ENCODE measurements at places on chromosomes 3 and 15.

- DNase-seq, result no peak
These were observed 3.0 kb upstream of the ANO10 start for GRCh38 chr3:43624619-43625305.

- DNase-seq, result no peak
These were observed 134.2 kb downstream of the TJP1 start for GRCh38 chr15:29687939-29688505.

DNA sequence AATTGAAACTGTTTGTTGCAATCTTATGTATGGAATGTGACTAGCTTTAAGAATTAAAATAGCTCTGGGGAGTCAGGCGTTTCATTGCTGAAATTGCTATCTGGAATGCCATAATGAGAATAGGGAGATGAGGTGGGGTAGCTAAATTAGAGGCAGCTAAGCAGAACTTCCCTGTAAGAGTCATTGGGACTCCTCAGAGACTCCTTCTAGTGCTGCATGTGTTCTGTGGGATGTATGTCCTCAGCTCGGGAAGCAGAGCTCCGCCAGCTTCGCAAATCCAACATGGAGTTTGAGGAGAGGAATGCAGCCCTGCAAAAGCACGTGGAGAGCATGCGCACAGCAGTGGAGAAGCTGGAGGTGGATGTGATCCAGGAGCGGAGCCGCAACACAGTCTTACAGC lies 57.4 kb downstream of the HMG20A start:
- no peak for DNase-seq

- DNase-seq, result no peak
These were observed 305.6 kb upstream of the STT3B start for GRCh38 chr3:31227131-31227562.

DNA sequence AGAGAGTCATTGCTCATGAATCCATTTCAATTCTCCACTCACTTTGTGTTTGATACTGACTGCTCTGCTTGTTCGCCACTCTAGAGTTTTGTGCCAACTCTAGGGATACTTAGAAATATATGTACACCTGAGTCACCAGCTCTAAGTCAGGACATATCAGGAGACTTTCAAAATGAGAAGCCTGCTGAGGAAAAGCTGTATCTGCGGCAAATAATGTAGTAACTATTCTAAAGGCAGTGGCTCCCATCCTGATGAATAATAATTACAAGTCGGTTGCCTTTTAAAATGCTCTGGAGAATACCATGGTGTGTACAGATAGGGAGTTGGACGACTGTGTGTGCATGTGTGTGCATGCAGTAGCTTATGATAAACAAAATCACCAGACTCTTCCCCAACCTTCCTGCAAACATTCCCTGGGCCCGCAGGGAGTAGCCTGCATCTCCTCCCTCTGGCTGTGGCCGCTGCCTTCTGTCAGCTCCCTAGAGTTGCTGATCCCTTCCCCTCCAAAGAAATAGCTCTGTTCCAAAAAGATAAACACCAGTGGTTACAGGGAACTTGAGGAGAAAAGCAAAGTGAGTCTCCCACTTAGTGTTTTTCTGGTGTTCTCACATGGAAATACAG lies 346.3 kb upstream of the UMPS start:
- DNase-seq, result no peak

DNA sequence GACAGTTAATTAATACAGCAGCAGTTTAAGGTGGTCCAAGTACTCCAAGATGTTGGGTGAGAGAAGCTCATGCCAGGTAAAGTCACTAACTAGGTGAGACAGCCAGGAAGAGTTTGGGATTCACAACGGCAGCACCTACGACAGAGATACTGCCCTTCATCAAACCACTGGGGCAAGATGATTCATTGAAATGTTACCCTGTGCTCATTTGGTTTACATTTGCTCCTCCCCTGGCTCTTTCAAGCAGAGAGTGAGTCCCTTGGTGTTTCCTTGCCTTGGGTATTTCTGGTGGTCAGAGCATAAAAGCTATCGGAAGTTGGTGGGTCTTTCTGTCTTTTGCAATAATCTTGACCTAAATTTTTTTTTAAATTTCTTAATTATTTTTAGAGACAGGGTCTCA lies 19.9 kb upstream of the PDE8A start:
- no peak for DNase-seq

DNA sequence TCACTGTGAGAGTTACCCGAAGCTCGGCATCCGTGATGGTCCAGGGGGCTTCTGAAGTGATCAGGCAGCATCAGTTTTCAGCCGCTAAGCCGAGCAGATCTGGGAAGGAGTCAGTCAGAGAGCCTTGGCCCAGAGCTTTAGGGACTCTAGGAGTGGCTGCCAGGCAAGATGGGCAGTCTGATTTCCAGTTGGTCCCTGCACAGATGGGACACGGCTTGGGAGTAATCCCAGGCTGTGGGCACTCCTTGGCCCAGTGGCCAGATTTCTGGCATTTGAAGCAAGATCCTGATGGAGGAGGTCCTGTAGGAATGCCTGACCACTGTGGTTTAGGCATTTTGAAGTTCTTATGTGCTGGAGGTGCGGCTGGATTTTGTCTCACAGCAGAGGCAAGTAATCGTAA lies 10.5 kb upstream of the IP6K2 start:
- DNase-seq, result no peak

DNA sequence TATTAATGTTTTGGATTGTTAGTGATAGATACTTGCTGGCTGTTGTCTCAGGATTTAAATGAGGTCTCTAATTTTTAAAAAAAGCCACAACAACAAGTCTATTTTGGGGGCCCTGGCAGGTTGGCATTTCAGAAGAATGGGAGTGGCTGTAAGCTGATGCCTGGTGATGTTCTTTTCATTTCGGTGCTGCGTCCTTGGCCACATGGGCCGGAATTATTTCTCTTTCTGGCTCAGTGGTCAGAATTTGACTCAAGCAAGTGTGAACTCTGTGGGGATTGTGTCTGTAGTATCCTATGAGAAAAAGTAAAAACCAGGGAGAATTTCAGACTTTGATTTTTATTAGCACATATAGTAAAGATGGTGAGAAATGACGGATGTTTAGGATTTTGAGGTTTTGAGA lies 203.0 kb downstream of the AKAP13 start:
- DNase-seq, result no peak

- DNase-seq, result no peak
These were observed 15.9 kb upstream of the DRD3 start for GRCh38 chr3:114194750-114195149.

GRCh38 chr3:173708191-173708590 lies 310.6 kb downstream of the NLGN1 start:
- DNase-seq, result no peak

DNA sequence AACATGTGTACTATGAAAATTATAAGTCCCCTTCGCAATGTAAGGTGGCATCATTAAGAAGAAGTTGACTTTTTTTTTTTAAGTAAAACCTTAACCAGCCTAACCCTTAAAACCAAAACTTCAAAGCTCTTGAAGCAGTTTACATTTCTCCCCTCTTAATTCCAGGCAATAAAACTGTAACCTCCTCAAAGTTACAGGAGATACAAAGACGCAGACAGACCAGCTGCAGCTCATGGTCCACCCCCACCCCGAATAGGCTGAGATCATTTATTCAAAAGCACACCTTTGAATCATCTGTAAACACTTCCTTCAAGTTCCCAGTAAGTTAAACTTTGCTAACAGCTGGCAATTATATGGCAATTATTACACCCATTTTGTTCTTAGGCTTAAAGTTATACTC lies 414.5 kb downstream of the ERC2 start:
- DNase-seq, result no peak

GRCh38 chr3:52223449-52224408 lies 1.7 kb downstream of the TLR9 start:
- DNase-seq, result no peak

GRCh38 chr3:192577271-192577670 lies 150.1 kb downstream of the FGF12 start:
- no peak for DNase-seq

GRCh38 chr3:16455001-16455400 lies 58.5 kb downstream of the RFTN1 start:
- peak; percentile 40 for DNase-seq

DNA sequence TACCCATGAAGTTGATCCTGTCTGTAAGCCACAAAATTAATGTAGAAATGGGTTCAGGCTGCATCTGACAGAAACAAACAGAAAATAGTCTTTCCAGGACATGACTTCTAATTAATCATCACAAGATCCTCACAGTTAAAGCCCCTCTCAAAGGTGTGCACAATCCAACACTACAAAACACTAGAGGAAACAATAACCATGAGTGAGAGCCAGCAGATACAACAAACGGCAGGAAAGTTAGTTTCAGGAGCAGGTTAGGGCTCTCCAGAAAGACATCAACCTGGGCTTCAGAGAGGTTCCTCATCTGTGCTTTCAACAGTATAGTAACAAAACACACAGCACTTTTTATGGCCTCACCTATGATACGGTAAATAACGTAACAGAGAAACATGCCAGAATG lies 42.8 kb downstream of the DPH3 start:
- no peak for DNase-seq

DNA sequence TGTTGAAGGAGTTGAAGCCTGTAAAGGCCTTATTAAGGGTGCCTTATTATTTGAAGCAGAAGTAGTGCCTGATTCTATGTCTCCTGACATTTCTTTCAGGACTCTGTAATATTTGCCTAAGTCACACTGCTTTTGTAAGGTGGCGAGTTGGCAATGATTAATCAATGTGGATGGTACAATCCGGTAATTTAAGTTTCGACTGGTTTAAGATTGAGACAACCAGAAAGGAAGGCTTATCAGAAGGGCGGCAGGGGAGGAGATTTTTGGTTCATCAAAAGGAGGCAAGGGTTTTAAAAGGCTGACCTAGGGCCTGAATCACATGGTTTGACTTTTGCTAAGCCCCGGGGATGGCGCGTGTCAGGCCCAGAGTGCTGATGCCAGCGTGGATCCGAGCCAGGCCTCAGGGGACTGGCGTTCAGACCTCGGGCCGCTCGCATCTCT lies 830 bp upstream of the RNF13 start:
- DNase-seq, result no peak

GRCh38 chr3:64900156-64900555 lies 212.4 kb upstream of the ADAMTS9 start:
- no peak for DNase-seq

DNA sequence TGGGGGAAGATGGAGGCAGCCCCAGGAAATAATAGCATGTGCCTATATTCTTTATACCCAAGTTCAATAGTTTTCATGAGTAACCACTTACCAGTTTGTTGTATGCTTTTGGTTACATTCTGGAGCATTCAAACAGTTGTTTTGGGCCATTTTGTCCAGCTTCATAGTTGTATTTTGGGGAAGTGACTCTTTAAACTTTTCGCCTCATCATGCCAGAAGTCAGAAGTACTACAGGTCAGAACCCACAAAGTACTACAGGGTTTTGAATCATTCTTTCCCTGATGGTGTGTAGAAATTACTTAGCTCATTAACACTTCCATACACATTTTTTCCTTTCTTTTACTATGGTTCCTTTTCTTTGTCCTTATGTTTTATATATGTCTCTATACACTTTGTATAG lies 210.6 kb downstream of the ARPP21 start:
- DNase-seq, result no peak

DNA sequence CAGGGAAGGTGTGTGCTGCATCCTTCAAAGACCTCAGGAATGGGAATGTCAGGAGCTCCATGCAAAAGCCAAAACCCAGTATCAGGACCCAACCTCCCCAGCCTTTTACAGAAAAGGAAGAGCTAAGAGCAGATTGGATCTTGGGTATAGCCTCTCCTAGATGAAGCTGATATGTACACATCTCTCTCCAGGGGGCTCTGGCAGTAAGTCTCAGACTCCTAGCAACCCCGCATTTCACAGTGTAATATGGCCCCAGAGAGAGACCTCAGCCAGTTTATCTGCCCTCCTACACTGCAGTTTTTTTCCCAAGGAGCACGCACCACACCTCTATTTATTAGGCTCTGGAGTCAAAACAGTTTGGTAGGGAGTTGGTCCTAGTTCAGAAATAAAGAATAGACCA lies 88.2 kb downstream of the RBPMS2 start:
- peak; percentile 15 for DNase-seq

GRCh38 chr15:51760805-51761204 lies 9.4 kb downstream of the TMOD2 start:
- no peak for DNase-seq

GRCh38 chr3:11553436-11554235 lies 90.1 kb downstream of the VGLL4 start:
- no peak for DNase-seq

- DNase-seq, result no peak
These were observed 24.2 kb upstream of the LXN start for GRCh38 chr3:158696618-158697017.

DNA sequence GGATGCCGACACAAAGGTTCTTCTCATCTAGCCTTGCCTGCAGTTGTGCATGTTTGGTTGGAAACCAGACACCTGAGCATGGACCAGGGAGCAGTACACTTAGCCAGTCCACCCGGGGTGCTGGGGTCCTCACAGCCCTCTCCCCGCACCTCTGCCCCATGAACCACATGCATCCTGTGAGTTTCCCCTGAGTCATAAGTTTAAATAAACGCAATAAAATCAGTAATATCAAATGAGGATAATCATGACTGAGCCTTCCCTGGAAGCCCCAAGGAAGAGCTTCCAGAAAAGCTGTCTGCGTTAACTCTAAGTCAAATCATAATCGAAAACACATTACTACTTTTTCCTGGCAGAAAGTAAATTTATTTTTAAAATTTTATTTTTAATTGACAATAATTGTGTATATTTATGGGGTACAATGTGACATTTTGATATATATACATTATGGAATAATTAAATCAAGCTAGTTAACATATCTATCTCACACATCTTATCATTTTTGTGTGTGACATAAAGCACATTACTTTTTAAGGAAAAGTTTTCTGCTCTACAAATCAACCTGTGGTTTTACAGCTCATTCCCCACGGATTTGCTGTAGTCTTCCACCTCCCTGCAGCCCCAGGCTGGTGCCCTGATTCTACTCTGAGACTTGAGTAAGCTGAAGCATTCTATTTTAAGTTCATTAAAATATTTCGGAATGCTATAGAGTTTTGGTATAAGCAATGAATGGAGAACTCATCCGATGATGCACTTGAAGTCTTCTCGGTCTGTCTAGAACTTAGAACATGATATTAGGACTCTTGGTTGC lies 166.0 kb upstream of the EIF1B start:
- no peak for DNase-seq

DNA sequence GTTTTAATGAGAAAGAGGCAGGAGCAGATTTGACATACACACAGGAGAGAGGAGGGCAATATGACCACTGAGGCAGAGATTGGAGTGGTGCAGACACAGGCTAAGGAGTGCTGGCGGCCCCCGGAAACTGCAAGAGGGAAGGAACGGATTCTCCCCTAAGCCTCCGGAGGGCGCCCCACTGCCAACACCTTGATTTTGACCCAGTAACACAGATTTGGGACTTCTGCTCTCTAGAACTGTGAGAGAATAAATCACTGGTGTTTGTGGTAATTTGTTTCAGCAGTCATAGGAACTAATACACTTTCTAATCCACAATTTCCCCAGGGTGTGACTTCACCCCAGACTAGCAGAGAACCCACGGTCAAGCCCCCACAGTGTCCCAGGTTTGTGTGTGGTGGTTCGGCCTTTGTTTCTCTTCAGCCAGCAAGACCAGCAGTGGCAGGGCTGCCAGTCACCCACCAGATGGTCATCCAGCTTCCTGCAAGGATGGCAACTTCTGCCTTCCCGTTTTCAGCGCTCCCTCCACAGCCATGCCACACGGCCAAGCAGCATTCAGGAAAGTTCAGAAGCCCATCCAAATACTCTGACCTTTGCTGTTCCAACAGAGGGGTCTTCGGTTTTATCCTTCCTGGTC lies 23.6 kb upstream of the TSPAN3 start:
- DNase-seq, result no peak

- DNase-seq, result no peak
These were observed 314.1 kb upstream of the LRRC3B start for GRCh38 chr3:26308454-26308853.

GRCh38 chr3:65811086-65811761 lies 227.5 kb downstream of the MAGI1 start:
- no peak for DNase-seq

GRCh38 chr3:23580096-23580713 lies 225.6 kb upstream of the UBE2E1 start:
- no peak for DNase-seq
